Activated naive CD8-positive, alpha-beta T cell treated with anti-CD3 and anti-CD28 coated beads, Interleukin-2, amount 10 ng/mL, durations not matched to agents 7 days and 5 days (primary cell): ENCODE measurements at places on chromosomes 1 and 21. TPM values are rescaled to one million over a fixed set of nuclear protein-coding genes. Genes with fewer than 3 reads are reported as not detected.

DNA sequence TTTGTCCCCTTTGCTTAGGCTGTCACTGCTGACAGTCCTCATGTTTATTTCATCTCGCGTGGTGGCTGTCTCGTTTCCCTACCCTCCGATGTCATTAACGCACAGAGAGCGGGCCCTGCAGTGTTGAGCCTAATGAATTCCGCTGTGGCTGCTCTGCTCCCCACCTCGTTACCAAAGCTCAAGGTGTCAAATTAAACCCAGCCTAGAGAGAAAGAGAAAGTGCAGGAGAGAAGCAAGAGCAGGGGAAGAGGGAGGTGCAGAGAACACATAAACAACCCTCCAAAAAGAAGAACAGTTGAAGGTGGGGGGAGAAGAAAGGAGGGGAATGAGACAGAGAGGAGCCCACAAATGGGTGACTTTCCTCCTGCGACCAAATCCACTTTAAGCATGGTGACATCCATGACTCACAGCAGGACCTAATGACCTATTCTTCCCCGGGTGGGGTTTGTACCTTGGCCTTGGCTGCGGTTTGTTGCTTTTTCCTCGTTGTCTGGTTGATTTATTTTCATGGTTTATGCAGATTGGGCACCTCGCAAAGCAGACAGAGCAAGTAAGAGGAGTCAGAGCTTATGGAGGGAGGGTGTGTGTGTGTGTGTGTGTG lies 92.5 kb downstream of the PBX1 start:
- H3K4me1 ChIP-seq, result peaks cover 7% of the 10 kb centered on the region
- no peaks in the 10 kb centered on the region for H3K36me3 ChIP-seq
- no peak for DNase-seq
- H3K4me3 ChIP-seq, result peak overlapping the region; percentile 23
- peaks cover 2% of the 10 kb centered on the region for H3K27me3 ChIP-seq

- no peaks in the 10 kb centered on the region for H3K27me3 ChIP-seq
- no peak overlapping the region for H3K27ac ChIP-seq
- DNase-seq, result no peak
- H3K36me3 ChIP-seq, result no peaks in the 10 kb centered on the region
- H3K4me1 ChIP-seq, result no peaks in the 10 kb centered on the region
Observed at GRCh38 chr21:44199448-44199847, 41.3 kb downstream of the ICOSLG start.

GRCh38 chr1:43381612-43382011 lies 8.0 kb downstream of the MED8 start:
- H3K4me1 ChIP-seq, result peaks cover 12% of the 10 kb centered on the region
- H3K4me3 ChIP-seq, result no peak overlapping the region
- no peak overlapping the region for H3K27ac ChIP-seq

DNA sequence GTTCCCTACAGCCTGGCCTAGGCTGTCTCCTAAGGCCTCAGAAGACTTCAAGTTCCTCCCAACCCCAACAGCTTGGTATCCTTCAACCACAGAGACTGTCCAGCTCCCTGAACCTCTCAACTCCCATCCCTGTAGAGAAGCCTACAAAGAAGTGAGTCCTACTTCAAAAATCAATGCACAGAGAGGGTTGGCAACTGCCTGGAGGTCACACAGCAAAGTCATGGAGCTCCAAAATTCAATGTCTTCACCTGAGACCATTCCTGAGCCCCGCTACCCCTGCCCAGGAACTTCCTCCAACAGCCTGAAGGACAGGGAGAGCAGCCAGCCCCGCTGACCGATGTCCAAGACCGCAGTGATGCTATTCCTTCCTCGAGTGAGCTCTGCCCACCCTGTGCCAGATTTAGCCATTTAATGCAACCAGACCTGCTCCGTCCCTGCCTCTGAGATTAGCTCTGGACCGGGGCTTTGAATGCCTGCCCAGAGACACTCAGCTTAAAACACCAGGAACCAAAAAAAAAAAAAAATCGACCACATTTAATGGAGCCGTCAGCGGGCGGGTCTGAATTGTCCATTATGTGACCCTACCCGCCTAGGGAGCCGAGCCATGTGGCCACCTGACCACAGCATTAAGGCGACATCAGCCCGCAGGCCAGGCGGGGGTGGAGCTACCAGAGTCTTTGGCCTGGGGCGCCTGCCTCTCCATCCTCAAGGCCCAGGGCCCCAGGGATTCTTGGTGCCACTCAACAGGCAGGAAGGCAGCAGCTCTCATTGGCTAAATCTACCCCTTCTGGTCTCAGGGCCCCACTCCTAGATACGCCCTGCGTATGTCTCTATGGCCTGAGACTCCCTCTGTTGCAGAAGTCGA lies 148.6 kb downstream of the SYF2 start:
- peaks cover 3% of the 10 kb centered on the region for H3K36me3 ChIP-seq
- H3K4me3 ChIP-seq, result no peak overlapping the region

GRCh38 chr1:63921802-63922201 lies 148.0 kb downstream of the ROR1 start:
- peaks cover 2% of the 10 kb centered on the region for H3K4me1 ChIP-seq
- H3K36me3 ChIP-seq, result no peaks in the 10 kb centered on the region
- peaks cover 3% of the 10 kb centered on the region for H3K27me3 ChIP-seq
- no peak overlapping the region for H3K4me3 ChIP-seq

GRCh38 chr1:42328047-42328625 lies 6.9 kb downstream of the FOXJ3 start:
- no peak for DNase-seq
- H3K27ac ChIP-seq, result no peak overlapping the region
- no peaks in the 10 kb centered on the region for H3K27me3 ChIP-seq
- no peak overlapping the region for H3K4me3 ChIP-seq
- H3K4me1 ChIP-seq, result peaks cover 22% of the 10 kb centered on the region

DNA sequence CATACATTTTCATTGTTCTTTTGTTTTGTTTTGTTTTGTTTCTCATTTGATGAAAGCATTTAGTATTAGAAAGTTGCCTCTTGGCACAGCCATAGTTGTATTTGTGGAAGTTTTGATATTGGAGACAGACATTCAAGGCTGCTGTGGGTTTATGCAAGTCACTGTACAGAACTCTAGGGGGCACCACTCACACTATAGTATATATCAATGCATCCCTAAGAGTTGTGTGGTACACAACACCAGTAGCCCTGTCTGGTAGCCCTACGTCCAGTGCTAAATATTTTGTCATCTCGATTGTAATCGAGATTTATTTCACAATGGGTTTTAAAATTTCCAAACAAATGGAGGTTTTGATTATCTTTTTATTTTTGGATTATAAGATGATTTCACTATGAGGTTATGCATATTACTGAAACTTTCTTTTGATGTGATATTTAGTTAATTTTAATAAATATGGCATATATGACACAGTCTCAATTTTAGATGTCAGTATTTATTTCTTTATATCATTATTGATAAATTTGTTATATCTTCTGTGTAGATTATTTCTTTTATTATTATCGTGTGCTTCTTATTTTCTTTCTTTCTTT lies 112.2 kb downstream of the NR5A2 start:
- H3K27me3 ChIP-seq, result no peaks in the 10 kb centered on the region
- H3K4me1 ChIP-seq, result no peaks in the 10 kb centered on the region
- no peak overlapping the region for H3K4me3 ChIP-seq
- DNase-seq, result no peak
- no peaks in the 10 kb centered on the region for H3K36me3 ChIP-seq
- no peak overlapping the region for H3K27ac ChIP-seq

- no peak for DNase-seq
- no peak overlapping the region for H3K4me3 ChIP-seq
- no peak overlapping the region for H3K27ac ChIP-seq
- no peaks in the 10 kb centered on the region for H3K36me3 ChIP-seq
- no peaks in the 10 kb centered on the region for H3K27me3 ChIP-seq
Observed at GRCh38 chr1:102858695-102859094, 249.6 kb downstream of the COL11A1 start.

DNA sequence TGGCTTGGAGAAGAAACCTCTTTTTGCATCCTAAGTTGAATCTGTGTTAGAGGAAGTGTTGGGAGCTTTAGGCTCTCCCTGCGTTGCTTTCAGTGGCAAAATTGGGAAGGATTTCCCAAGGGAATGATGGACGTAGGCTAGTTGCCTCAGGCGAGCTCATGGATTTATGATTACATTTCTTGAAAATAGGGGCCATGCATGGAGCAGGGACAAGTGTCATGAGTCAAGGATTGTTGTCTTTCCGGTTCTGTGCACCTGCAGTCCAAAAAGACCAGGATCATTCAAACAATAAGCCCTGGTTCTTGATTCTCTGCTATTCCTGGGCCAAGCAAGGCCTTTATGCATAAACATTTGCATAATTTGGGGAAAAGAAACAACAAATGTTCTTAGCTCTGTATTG lies 7.1 kb downstream of the MAN1C1 start:
- H3K4me3 ChIP-seq, result peak overlapping the region; percentile 58
- peak overlapping the region; percentile 52 for H3K27ac ChIP-seq
- peaks cover 66% of the 10 kb centered on the region for H3K4me1 ChIP-seq
- H3K36me3 ChIP-seq, result peaks cover 36% of the 10 kb centered on the region
- DNase-seq, result no peak

- peaks cover 56% of the 10 kb centered on the region for H3K4me1 ChIP-seq
- H3K36me3 ChIP-seq, result peaks cover 52% of the 10 kb centered on the region
- H3K27me3 ChIP-seq, result no peaks in the 10 kb centered on the region
- H3K27ac ChIP-seq, result peak overlapping the region; percentile 63
Observed at GRCh38 chr1:160738271-160738670, 776 bp upstream of the SLAMF7 start.

DNA sequence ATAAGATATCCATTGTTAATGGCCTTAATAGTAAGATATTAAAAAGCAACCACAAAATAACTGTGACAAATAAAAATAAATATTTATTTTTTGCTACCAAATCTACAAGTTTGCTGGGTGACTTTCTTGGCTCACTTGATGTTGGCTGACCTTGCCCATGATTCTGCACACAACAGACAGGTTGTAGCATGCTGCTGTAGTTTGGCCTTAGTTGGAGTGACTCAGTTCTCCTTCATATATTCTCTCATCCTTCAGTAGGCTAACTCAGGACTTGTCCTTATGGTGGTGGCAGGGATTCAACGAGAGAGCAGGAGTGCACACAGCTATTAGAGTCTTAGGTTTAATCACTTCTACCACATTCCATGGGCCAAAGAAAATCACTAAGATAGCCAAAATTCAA lies 437.9 kb downstream of the MRPL39 start:
- H3K4me1 ChIP-seq, result no peaks in the 10 kb centered on the region
- no peaks in the 10 kb centered on the region for H3K36me3 ChIP-seq
- H3K27ac ChIP-seq, result no peak overlapping the region
- no peaks in the 10 kb centered on the region for H3K27me3 ChIP-seq
- H3K4me3 ChIP-seq, result no peak overlapping the region

DNA sequence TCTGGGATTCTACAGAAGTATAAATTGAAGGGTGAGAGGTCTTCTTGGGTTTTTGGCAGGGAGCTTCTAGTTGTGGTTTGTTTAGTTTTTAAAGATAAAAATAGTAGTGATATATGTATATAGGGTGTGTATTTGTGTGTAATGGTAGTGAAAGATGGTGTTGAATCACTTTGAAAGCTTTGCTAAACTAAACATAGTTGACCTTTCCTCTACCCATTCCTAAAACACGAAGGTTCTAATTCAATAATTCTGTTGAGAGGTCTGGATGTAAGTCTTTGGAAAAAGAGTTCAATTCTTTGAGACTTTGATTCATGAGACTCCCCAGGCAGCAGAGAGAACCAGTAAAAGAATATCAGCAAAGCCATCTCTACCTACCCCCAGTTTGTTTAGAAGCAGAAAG lies 247.9 kb upstream of the DUSP10 start:
- peaks cover 2% of the 10 kb centered on the region for H3K36me3 ChIP-seq
- no peak for DNase-seq
- peaks cover 26% of the 10 kb centered on the region for H3K4me1 ChIP-seq

DNA sequence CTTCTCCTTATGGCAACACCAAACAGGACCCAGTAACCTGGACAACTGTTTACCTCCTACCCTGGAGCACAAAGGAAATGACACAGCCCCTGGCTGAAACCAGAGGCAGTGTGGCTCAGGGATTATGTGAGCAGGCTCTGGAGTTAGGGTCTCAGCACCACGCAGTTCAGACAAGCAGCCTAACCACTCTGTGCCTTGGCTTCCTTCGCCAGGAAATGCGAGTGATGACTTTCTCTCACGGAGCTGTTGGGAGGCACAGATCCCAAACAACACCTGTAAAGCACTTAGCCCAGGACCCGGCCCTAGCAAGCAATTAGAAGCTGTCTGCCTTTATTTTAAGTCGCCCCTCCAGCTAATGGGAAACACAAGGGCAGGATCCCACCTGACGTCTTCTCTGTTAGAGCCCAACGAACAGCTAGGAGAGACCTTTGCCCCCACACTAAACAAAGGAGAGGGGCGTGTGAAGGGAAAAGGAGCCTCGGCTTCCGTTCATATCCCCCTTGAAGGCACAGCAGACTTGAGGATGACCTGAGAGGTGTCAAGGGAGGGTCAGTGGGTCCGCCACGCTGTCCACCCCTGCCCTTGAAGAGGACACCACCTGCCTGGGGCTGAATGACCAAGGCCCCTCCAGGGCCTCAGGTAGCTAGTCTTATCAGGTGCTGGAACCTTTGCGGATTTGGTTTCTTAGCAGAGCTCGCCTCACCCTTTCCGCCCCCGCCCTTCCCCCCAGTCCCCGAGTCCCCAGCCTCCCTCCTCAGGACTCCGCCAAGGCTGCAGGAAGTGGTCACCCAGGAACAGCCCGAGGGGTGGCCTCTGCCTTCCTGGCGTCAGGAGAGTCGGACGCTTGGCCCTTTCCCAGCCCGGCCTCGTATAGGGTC lies 860 bp downstream of the TMEM63A start:
- peak overlapping the region; percentile 90 for H3K27ac ChIP-seq
- peak; percentile 70 for DNase-seq
- peaks cover 11% of the 10 kb centered on the region for H3K36me3 ChIP-seq
- peak overlapping the region; percentile 87 for H3K4me3 ChIP-seq
- H3K27me3 ChIP-seq, result peaks cover 7% of the 10 kb centered on the region
- peaks cover 43% of the 10 kb centered on the region for H3K4me1 ChIP-seq

DNA sequence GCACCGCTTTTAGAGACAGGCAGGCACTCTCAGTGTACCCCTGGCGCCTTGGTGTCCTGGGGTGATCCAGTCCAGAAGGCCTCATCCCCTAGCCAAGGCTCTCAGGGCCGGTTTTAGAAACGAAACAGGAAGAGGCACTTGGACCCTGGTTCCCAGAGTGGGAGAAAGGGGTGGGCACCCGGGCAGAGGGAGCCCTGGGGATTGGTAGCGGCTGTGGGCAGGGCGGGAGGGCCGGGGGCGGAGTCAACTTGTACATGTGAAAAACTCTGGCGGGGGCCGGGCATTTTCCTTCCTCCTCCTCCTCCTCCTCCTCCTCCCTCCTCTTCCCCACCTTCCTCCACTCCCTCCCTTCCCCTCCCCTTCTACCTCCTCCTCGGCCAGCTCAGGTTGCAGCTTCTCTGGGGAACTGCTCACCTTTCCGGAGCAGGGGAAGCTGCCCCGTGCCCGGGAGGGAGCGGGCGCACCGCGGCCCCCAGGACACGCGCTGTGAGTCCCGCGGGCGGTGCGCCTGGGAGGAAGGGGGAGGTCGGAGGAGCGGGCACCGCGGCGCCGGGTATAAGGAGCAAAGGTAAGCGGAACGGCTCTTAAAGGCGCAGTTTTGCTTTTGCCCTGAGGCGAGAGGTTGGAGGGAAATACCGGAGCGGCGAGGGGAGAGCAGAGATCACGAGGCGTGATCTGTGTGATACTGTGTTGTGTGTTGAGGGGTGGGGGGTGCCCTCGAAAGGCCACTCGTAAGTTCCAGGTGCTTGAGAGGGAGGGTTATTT lies at the start of gene CDK18:
Gene CDK18, plus strand, starts transcription at position 359 of the 765 bp plus-strand sequence. CDS start 18,499 bp downstream, outside the sequence.
- H3K4me3 ChIP-seq, result peak within 1 kb of the TSS; percentile 85
- no peaks in the 10 kb centered on the region for H3K36me3 ChIP-seq
- peak; percentile 67 for DNase-seq
- H3K27me3 ChIP-seq, result peaks cover 2% of the 10 kb centered on the region
- peak within 1 kb of the TSS; percentile 72 for H3K27ac ChIP-seq
- H3K4me1 ChIP-seq, result peaks cover 12% of the 10 kb centered on the region

The ADORA1 gene
- total RNA-seq, result not detected

The RAB42 gene
- total RNA-seq, result 0.79 TPM

The MYBPH gene
- total RNA-seq, result not detected

The MFAP2 gene
- not detected for total RNA-seq

The UBL4B gene
- not detected for total RNA-seq

The LAMC2 gene
- total RNA-seq, result not detected
